ENCODE measurements at places on chromosomes 12 and 14. TPM values are rescaled to one million over a fixed set of nuclear protein-coding genes. Genes with fewer than 3 reads are reported as not detected.

DNA sequence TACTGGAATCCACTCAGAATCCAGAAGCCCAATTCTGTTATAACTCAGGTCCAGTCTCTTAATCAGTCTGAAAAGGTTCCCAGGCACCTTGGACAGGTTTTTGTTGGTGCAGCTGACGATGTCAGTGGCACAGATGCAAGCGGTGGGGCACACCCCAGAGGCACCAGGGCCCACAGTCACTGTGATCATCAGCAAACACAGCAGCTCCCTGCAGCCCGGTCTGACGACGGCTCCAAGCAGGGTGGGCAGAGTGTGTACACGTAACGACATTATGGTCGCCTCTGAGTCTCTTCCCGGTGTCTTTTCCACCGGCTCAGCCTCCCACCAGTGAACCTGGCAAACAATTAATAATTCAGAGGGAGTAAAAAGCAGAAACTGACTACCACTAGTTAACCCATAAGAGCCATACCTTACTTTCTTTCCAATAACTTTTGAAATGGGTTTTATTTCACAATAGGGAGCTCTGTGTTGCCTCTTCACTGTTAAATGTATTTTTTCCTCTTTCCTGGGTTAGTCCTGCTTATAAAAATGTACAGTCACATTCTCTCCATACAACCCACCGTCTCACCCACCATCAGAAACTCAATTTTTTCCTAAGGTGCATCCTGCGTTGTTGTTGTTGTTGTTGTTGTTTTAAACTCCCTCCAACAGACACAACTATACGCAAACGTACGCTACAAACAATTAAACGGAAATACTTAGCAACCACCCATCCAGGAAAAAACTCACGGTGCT is 521 bp upstream of the PCED1B start:
- peak; percentile 34 for DNase-seq

GRCh38 chr12:123027726-123028445 is 47.4 kb downstream of the ARL6IP4 start:
- no peak for DNase-seq

DNA sequence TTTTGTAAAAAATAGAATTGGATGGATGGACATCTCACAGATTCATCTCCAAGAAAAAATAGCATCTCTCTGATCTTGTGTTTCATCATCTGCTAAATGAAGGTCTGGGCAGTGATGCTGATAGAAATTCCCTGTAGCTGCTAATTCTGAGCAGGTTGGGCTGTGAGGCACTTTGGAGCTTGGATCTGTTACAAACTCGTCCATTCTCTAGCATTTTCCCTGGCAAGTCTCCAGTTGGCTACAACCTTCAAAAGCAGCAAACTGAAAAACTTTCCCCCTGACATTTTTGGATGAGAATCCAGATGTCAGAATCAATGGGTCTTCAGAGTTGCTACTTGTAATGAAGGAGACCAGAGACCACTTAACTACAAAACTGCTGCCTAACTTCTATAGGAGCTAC is 72.7 kb downstream of the TPH2 start:
- DNase-seq, result peak; percentile 11

GRCh38 chr12:3518902-3519301 is 27.9 kb downstream of the PRMT8 start:
- no peak for DNase-seq

Gene TMEM229B
- 2.0 TPM for total RNA-seq

DNA sequence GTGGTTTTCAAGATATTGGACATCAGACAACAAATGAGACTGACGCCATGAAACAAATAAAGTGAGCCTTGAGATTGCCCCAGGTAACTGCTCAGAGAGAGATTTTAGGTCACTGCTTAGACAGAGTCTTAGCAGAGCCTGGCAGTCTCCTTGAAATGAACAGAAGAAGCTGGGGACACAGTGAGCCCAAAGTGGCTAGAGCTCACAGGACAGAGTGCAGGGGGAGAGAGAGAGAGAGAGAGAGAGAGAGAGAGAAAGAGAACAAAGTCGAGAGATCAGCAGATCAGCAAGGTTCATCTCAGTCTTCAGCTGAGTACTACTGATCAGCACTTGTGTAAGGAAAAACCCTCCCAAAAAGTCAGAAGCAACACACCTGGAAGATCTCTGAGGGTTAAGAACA is 147.4 kb downstream of the RMST start:
- no peak for DNase-seq

- DNase-seq, result no peak
Observed at GRCh38 chr12:92551210-92551609, 151.6 kb upstream of the PLEKHG7 start.

DNA sequence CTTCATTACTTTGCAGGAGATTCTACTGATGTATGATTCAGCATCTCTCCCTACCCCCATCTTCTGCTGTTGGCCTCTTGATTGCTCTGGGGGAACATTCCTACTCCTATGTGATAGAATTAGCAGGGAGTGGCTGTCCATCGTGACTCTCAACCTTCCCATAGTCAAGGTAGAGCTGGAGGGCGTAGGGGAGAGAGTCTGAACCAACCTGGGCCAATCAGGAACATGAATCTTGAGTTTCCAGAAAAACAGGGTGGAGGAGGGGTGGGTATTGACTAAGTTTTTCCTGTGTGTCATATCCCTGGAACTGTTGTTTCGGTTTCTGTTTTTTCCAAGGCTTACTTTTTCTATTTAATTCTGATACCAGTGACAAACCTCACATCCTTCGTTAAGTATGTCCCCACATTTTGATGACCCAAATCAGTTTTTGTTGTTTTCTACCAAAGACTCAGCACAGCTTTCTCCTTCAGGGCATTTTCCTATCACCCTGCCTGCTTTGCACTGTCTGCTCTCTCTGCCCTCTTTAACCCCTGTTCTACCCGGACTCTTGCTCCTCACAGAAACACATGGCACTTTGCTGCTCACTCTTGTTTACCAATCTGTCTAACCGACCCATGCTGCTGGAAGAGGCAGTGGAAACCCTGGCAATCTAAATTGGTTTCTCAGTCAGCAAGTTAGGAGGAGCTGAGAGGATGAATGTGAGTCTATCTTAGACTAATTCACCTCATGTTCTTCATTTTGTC is 1428.3 kb downstream of the AACS start:
- DNase-seq, result no peak

Gene ARHGEF40
- total RNA-seq, result 142 TPM

Gene IGFBP6
- total RNA-seq, result 154 TPM

- DNase-seq, result no peak
Observed at GRCh38 chr12:66453120-66453519, 150.8 kb downstream of the HELB start.

- no peak for DNase-seq
Observed at GRCh38 chr12:117053050-117053400, 46.2 kb downstream of the TESC start.

DNA sequence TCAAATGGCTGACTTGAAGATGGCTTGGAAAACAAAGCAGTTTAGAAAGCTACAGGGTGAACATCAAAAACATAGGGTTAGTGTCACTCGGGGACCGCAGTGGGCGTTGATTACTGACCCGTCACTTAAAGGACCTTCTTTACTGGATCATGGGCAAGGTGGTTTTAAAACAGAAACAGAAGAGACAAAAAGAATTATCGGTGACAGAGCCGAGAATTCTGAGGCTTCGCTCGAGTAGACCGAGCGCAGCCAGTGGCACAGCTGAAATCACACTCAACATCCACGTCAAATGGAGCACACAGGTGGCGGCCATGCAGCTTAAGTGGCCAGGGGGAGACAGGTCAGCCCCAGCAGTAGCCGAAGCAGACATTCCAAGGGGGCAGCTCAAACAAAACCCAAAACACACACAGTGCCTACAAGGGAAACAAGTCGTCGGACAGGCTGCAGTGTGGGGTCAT is 17.3 kb downstream of the SNRNP35 start:
- DNase-seq, result no peak

- DNase-seq, result no peak
Observed at GRCh38 chr12:6891646-6892001, 13.0 kb upstream of the LRRC23 start.

- no peak for DNase-seq
Observed at GRCh38 chr12:86435053-86435452, 178.9 kb upstream of the MGAT4C start.

DNA sequence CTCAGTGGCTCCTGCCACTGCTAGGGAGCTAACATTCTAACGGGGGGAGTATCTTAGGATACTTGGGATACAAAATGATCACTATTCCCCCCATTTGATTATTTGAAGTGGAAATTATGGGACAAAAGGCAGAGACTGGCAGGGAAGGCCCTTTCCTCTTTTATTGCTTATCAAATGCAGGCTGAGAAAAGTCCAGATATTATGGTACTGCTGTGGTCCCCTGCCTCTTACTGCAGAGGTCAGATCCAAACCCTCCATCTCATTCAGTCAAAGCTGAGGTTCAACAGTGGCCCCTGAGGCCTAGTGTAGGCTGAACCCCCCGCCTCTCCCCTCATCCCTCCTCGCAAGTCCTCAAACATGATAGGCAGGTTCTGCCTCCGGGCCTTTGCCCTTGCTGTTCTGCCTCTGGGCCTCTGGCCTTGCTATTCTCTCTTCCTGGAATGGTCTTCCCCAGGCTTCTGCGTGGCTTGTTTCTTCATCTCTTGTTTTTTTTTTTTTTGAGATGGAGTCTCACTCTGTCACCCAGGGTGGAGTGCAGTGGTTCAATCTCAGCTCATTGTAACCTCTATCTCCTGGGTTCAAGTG is 34.2 kb downstream of the KRT80 start:
- DNase-seq, result no peak

- no peak for DNase-seq
Observed at GRCh38 chr14:81276073-81277069, 55.6 kb upstream of the GTF2A1 start.

DNA sequence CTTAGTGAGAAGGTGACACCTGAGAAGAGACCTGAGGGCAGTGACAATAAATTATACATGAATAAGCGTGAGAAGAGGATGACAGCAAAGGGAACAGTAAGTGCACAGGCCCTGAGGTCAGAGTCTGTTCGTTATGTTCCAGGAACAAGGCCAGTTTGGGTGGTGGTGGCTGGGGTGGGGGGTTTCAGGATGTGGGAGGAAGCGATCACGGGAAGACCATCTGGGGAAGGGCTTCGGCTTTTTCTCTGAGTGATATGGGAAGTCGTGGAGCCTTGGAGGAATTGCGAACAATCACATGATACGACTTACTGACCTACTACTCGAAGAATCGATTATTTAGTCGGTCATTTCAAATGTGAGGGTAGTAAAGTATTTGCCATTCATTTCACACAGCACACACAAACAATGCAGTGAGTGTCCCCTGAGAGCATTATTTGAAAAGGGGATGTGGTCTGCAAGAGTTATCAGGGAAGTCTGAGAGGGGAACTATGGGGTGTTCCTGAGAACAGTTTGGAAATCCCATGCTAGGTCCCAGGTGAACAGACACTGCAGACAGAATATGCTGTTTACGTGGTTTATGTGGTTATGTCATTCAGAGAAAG is 94.7 kb downstream of the SLC38A1 start:
- no peak for DNase-seq

- no peak for DNase-seq
Observed at GRCh38 chr14:39040529-39040928, 62.5 kb downstream of the SEC23A start.

Gene NEK9
- 38.4 TPM for total RNA-seq

DNA sequence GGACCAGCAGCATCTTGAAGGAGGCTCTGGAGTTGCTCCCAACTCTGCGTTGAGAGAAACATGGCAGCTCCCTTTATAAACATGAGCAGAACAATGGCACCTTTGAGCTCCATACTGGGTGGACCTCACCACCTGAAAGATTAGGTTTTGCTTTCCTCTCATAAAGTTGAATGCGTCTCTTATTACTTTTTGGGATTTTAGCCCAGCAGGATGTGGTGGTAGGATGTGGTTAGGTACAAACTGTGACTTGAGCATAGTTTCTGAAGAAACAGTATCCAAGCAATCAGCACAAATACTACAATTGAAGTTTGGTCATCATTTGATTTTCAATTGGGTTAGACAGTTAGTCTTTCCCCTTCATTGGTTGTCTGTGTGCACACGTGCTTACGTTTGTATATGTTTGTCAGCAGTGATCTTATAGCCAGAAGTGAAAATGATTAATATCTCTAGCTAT is at the start of gene PRR4:
Gene PRR4 (minus strand): TSS at position 51 of the 454 bp plus-strand sequence. CDS start 38 bp downstream, at position 13.
- DNase-seq, result no peak

GRCh38 chr14:77598366-77599070 is 17.9 kb downstream of the SPTLC2 start:
- no peak for DNase-seq

DNA sequence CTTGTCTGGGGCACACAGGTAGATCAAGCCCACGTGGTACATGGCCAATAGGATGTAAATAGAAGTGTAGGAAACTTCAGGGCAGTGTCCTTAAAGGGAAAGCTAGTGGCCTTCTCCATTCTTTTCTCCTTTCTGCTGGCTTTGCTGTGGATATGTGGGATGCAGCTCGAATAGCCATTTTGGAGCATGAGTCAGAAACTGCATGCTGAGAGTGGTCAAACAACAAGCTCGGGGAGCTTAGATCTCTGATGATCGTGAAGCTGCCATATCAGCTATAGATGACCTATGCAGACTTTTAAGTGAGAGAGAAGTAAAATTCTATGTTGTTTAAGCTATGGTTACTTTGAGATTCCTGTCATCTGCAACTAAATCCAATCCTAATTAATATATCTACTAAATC is 241.3 kb upstream of the DAAM1 start:
- DNase-seq, result no peak

DNA sequence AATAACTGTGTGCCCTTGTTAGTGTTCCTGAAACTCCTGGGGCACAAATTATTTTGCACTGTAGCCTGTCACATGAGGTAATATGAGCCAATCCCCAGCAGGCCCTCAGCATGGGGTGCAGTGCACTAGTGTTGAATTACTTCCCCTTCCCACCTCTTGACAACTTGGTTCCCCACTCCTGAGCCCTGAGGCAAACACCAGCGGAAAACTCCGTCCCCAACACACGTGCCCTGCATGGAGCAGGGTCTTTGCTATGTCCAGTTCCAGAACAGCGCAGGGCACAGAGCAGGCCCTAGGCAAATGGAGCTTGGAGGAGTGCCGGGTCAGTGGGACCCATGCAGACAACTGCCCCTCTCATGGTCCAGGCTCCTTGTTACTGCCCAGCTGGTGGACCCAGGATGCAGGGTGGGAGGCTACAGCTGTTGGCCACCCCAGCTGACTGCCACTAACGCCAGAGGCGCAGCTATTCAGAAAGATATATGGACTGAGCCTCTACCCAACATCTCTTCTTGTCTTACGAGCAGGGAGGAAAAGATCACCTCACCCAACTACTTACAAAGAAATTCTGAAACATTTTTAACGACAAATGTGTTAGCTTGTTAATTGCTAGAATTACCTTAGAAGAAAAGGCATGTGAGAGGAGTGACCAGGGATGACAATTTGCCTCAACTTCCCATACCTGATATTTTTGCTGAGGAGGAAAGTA is 71.6 kb downstream of the NT5DC3 start:
- no peak for DNase-seq

DNA sequence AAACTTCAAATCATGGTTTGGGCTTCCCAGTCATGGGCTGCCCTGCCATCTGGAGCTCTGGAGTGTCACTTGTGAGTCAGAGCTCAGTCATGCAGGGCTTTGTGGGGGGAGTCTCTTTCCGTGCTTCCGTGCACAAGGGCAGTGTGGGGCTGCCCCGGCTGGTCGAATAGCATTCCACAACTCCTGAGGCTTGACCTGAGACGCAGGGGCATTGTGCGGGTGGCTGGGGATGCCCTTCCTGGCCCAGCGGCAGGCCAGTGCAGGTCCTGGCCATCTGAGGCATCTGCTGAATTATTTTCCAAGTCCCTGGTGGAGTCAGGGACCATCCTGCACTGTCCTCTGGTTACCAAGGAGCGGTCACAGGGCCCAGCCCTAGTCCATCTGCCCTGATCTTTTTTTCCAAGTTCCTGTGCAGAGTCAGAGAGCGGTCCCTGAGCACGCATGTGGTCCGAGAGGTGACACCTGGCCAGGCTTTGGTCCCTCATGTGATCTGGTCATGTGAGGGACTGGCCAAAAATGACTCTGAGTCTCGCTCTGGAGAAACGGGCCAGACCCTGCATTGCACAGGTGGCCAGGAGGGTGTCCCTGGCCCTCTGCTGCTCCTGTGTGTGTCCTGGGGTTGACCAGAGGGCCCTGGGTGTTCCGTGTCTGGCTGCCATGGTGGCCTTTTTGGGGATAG is 167.0 kb upstream of the ALG10B start:
- no peak for DNase-seq

Data from body of pancreas (tissue), 4 donors.